Effector memory CD4-positive, alpha-beta T cell (primary cell): ENCODE measurements at places on chromosomes 5 and 9.

- no peak for DNase-seq
Observed at GRCh38 chr5:31965227-31965626, 208.9 kb downstream of the GOLPH3 start.

DNA sequence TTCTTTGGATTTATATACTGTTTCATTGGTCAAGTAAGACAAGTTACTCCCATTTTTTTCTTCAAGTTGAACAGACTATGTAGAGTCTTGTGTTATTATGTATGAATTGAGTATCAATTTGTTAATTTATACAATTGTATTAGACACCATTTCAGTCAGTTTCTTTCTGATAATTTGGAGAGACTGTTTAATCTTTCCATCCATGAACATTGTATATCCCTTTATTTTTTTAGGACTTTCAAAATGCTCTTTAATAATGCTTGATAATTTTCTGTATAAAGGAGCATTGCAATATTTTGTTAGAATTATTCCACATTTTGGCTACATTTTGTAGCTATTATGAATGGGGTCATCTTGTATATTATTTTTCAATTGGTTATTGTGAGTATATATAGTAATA is 69.1 kb upstream of the PJA2 start:
- DNase-seq: no peak

GRCh38 chr5:158979290-158979689 is 120.4 kb downstream of the EBF1 start:
- no peak for DNase-seq

DNA sequence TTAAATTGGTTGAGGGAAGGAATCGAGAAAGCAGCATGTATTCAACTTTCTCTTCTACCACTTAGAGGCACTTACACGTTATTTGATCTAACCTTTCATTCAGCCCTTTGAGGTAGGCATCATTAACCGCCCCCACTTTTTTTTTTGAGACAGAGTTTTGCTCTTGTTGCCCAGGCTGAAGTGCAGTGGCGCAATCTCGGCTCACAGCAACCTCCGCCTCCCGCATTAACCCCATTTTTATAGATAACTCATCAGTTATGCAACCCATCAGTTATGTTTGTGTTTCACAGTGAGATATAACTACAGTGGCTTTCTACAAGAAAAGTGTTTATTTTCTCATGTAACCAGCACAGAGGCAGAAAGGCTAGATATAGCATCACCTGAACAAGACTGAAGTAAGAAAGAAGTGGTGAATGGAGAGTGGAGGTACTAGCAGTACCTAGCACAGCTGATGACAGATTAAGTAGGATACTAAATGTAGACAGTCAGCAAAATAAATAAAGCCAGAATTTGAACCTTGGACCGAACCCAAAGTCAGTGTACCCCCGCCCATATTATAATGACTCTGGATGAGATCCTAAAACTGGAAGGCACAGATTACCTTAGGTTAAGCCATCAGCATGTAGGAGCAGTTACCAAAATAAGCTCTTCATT is 91.2 kb downstream of the PJA2 start:
- no peak for DNase-seq
